COLO829 (cell line): ENCODE measurements at places on chromosomes 4 and X.
A peak's percentile ranks its signal among the peaks of the same experiment; 100 is the strongest.

GRCh38 chr4:14827111-14827510 is 175.2 kb upstream of the CPEB2 start:
- DNase-seq: no peak

DNA sequence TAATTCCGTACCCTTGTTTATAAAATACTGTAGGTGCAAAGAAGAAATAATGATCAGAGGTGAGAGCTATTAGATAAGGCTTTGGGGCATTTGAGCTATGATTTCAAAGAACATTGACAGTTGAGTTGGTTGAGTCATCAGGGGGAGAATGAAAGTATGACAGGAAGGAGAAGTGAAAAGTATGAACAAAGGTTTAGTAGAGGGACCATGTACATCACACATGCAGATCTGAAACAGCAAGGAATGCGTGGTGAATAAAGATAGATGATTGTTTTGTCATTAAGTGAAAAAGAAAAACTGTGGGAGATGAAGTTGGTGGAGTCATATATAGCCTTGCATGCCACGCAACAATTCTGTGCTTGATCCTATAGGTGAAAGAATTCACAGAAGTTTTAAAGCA is 163.1 kb downstream of the ARAP2 start:
- DNase-seq: no peak

DNA sequence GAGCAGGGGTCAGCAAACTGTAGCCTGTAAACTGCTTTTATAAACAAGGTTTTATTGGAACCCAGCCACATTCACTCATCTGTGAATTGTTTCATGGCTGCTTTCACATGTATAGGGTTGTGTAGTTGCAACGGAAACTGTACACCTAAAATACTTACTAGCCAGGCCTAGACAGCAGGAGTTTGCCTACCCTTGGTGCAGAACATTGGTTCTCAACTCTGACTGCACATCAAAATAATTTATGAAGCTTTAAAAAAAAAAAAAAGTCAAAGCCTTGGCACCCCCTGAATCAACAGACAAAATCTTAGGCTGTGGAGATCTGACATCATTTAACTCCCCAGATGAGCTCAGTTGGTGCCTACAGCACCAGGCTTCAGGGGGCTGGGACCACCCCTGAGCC is 27.8 kb downstream of the ADGRA3 start:
- DNase-seq: no peak

DNA sequence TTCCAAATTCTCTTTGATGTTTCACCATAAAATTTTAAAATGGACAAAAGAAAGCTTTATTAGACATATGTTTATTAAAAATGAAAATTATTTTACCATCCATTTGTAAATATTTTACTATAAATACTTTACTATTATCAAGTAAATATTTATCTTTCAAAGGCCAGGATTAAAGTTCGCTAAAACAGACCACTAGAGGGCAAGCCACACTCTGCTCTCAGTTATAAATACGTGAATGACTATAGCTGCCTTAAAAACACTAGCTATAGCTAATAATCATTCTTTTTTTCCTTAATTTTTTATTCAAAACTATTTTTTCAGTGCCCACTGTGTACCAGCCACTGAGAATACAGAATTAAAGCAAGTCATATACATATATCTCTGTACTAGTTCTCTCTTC is 38.6 kb downstream of the UNC5C start:
- DNase-seq: peak; percentile 22

DNA sequence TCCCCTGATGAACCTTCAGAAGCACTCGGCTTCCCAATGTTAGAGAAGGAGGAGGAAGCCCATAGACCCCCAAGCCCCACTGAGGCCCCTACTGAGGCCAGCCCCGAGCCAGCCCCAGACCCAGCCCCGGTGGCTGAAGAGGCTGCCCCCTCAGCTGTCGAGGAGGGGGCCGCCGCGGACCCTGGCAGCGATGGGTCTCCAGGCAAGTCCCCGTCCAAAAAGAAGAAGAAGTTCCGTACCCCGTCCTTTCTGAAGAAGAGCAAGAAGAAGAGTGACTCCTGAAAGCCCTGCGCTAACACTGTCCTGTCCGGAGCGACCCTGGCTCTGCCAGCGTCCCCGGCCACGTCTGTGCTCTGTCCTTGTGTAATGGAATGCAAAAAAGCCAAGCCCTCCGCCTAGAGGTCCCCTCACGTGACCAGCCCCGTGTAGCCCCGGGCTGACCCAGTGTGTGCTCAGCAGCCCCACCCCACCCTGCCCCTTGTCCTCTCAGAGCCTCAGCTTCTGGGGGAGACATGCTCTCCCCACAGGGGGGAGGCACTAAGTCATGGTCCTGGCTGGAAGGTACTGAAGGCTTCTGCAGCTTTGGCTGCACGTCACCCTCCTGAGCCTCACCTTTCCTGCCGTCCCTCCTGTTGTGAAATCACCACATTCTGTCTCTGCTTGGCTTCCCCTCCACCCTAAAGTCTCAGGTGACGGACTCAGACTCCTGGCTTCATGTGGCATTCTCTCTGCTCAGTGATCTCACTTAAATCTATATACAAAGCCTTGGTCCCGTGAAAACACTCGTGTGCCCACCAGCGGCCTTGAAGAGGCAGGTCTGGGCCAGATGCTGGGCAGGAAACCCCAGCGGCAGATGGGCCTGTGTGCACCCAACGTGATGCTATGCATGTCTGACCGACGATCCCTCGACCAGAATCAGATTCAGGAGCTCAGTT is 34.7 kb downstream of the NOP14 start:
- no peak for DNase-seq

GRCh38 chr4:122542411-122543236 is 78.2 kb downstream of the IL21 start:
- DNase-seq: peak; percentile 40

DNA sequence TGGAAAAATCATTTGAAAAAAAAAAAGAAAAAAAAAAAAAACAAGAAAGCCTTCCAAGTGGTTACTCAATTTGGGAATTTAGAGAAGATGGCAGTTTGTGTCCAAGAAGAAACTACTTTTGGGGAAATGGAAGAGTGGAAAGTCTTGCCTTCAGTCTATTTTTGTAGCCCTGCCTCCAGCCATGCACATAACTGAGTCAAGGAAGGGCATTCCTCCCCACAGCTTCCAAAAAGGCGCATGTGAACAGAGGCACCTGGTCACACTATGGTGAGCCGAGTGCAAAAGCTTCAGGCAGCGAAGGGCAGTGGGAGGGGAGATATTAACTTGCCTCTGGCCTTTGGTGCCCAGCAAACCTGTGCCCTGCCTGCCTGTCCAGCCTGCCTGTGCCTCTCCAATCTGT is 163.7 kb downstream of the SMIM20 start:
- no peak for DNase-seq

GRCh38 chr4:3197366-3198105 is 51.4 kb upstream of the MSANTD1 start:
- DNase-seq: no peak

- no peak for DNase-seq
Measured at GRCh38 chrX:7085879-7086278, 61.6 kb upstream of the STS start.

- DNase-seq: no peak
Measured at GRCh38 chrX:114049063-114049462, 534.8 kb upstream of the HTR2C start.

- DNase-seq: no peak
Measured at GRCh38 chrX:42485601-42486000, 292.4 kb downstream of the PPP1R2C start.

GRCh38 chrX:128396601-128397000 is 344.4 kb upstream of the ACTRT1 start:
- DNase-seq: no peak

DNA sequence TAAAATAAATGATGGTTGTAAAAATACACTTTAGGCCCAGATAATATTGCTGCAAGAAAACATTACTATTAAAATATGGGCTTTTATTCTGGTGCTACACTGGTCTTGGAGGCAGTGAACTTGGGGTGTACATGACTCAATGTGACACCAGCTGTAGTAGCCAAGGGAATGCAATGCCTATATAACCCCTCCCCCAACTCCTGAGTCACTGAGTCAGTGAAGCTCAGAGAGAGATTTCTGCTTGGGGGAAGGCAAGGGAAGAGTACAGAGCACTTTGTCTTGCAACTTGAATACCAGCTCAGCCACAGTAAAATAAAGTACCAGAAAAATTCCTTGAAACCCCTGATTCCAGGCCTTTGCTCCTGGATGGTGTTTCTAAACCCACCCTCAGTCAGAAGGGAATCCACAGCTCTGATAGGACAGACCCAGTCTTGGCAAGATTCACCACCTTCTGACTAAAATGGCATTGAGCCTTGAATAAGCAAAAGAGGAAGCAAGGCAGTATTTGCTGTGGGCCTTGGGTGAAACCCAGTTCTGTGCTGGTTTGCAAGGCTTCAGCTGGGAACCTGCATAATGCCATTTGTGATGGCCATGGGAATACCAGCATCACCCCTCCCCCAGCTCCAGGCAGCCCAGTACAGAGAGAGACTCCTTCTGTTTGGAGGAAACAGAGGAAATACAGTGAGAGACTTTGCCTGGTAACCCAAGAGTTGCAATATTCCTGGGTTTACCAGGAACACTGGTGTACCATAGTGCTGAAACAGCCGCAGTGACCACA is 209.9 kb downstream of the IQCM start:
- no peak for DNase-seq

DNA sequence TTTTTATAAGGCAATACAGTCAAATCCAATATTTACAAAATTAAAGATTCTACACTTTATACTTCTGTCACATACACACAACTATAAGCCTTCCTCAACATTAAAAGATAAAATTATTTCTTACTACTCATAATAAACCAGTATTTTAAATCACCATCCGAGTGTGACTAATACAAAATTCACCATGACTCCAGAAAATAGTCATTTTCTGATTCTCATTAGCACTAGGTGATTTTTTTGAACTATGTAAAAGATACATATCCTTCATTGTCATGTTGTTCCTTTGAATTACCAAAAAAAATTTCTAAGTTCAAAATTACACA is 646 bp upstream of the SLC7A11 start:
- DNase-seq: no peak

DNA sequence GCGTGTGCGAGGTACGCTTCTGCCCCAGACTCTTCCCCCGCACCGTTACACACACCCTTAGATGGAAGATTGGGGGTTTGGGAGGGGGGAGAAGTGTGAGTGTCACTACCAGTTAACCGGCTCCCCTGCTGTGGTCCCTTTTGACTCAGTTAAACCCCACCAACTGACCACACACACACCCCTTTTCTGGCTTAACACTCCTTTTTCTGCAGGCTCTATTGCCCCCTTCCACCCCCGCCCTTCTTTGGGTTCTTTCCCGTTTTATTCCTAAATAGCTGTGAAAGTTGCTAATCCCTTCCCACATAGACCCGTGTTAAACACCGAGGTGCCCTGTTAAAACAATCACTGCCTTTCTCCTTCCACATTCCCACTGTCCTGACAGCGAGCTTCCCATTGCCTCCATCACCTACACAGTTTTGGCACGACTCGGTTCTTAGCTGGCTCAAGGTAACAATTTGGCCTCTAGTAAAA is 3.7 kb upstream of the NR3C2 start:
- DNase-seq: no peak

DNA sequence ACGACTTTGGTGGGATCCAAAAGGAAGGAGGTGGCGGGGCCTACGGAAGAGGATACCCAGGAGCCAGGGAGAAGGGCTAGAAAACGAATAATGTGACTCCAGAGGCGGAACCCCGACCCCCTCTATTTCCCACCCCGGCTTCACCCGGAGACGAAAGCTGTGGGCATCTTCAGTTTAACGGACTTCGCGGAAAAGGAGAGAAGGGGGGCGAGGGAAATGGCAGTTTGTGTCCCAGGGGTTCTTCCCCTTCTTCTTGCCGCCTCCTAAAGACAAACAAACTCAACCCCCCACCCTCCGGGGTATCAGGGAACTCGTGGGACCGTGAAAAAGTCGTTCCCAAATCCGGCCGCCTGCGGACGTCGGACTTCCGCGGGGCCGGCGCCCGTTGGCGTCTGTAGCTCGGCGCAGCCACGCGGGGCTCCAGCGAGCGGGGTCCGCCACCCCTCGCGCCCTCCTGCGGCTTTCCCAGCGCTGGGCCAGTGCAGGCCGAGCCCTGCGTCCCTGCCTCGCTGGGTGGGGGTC is 3.6 kb upstream of the LEF1 start:
- no peak for DNase-seq

DNA sequence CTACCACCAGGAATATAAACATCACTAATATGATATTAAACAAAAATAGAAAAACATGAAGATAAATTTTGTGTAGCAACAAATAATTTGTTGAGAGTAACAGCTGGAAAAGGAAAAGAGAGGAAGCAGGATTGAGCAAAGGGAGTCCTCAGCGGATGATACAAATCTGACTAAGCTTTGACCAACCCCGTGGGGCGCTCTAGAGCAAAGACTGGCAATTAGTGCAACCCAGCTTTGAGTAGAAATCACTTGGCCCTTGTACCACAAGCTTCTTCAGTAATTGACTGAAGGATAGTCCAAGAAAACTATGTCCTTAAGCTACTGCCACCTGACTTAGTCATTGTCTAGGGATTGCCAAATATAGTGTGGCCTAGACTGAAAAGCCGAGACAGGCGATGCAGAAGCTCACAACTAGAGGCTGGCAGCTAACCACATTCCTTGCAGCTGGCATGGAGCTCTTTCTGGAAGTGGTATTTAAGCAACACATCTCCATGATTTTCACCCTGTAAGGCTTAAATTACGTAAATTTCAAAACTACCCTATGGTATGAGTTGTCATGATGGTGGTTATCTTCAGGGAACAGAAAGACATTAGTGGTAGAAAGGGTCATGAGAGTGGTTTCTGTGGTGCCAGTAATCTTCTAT is 396.0 kb downstream of the PDGFC start:
- no peak for DNase-seq

DNA sequence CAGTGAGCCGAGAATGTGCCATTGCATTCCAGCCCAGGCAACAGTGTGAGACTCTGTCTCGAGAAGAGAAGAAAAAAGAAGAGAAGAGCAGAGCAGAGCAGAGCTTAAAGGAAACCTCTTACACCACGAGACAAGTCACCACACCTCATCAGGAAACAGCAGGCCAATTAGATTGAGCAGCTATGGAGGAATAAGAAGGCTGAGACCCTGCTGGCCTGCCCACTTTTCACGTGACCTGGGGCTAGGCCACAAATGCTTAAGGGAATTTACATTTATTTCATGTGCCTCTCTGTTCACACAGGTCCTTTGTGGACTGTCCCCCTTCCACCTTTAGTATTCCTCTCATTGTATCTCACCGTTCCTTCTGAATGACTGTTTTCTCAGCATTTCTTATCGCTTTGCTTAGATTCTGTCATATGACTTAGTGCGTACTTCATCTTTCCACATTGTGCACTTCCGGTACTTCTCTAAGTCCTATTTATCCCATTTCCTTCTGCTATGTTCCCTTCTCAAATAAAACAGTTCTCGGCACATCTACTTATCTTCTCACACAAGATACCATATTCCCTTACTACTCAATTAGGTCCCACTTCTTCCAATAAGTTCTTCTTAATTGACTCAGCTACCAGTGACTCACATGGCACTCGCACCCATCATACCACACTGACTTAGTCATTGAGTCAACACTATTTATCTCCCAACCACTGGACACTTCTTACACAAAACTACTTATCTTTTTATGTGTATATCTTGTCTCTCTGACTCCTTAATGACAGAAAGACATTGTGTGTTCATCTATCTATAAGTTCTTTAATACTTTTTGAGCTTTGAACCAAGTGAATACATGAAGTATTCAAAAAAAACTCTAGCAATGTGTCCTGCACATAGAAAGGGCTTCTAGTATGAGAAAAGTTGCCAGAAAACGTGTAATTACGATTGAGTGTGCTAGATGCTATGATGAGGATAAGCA is 11.0 kb downstream of the CUL4B start:
- DNase-seq: peak; percentile 78

GRCh38 chrX:24658421-24658820 is 11.3 kb upstream of the PCYT1B start:
- DNase-seq: no peak

- peak; percentile 8 for DNase-seq
Measured at GRCh38 chr4:1683261-1683735, 815 bp downstream of the FAM53A start.

GRCh38 chr4:108110450-108110849 is 58.3 kb downstream of the LEF1 start:
- DNase-seq: no peak
